Left ventricle myocardium inferior (tissue), 1 donor: ENCODE measurements at places on chromosomes 7 and 10. TPM values are rescaled to one million over a fixed set of nuclear protein-coding genes. Genes with fewer than 3 reads are reported as not detected.

MMP21 gene
- not detected for total RNA-seq

- no peak for DNase-seq
These were observed 38.6 kb downstream of the FAS start for GRCh38 chr10:89029181-89029580.

POM121C gene
- 20.9 TPM for total RNA-seq

CLRN3 gene
- not detected for total RNA-seq

TBRG4 gene
- 79.3 TPM for total RNA-seq

WBP1L gene
- 22.6 TPM for total RNA-seq

GRCh38 chr7:140655511-140656408 is 15.1 kb upstream of the DENND2A start:
- no peak for DNase-seq

- no peak for DNase-seq
These were observed 35.6 kb downstream of the ACADSB start for GRCh38 chr10:123044391-123044790.

GRCh38 chr10:131442271-131442670 is 130.8 kb upstream of the TCERG1L start:
- DNase-seq = no peak

DNA sequence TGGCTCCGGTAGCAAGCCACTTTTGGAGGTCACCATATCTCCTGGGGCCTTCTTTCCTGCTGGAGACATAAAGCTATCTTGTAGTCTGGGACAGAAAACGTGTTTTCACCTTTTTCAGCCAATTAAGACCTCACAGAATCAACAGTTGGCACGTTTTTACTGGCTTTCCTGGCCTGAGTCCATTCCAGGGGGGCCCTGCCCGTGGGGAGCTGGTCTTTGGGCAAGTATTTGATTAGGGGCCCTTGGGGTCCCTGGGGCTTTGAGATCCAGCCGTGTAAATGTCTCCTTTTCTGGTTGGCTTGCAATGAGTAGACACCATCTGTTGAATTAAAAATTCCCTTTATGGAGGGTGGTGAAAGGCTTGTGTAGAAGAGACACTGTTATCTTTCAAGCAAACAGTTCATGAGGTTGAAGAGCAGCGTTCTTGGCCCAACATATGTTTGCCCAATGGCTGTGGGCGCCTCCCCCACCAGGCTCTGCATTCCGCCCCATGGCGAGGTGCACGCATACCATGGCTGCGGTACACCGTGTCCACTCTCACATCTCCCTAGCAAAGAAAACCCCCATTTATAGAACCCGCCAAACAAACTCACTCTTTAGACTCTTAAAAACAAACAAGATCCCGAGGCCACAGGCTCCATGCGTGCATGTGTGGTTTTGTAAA is 593.2 kb downstream of the LRMDA start:
- DNase-seq = no peak

HYAL4 gene
- total RNA-seq = not detected

- no peak for DNase-seq
These were observed 34.7 kb upstream of the MYL10 start for GRCh38 chr7:101663747-101664146.
